Uterus (tissue), 4 donors: ENCODE measurements at places on chromosomes 4 and X. TPM values are rescaled to one million over a fixed set of nuclear protein-coding genes. Genes with fewer than 3 reads are reported as not detected.

- H3K4me3 ChIP-seq: no peak overlapping the region
- H3K27ac ChIP-seq: no peak overlapping the region
- H3K36me3 ChIP-seq: no peaks in the 10 kb centered on the region
- no peaks in the 10 kb centered on the region for H3K4me1 ChIP-seq
Measured at GRCh38 chr4:45946699-45947098, 177.2 kb downstream of the GABRG1 start.

GRCh38 chr4:101114936-101115372 lies 232.4 kb downstream of the PPP3CA start:
- no peak overlapping the region for H3K27ac ChIP-seq
- H3K36me3 ChIP-seq: no peaks in the 10 kb centered on the region
- no peak overlapping the region for H3K4me3 ChIP-seq
- no peaks in the 10 kb centered on the region for H3K27me3 ChIP-seq
- DNase-seq: no peak

- H3K36me3 ChIP-seq: no peaks in the 10 kb centered on the region
- H3K27me3 ChIP-seq: no peaks in the 10 kb centered on the region
- DNase-seq: no peak
- H3K27ac ChIP-seq: no peak overlapping the region
Measured at GRCh38 chr4:52780617-52781354, 29.6 kb upstream of the ERVMER34-1 start.

Gene ABCG2
- total RNA-seq: 35.9 TPM

DNA sequence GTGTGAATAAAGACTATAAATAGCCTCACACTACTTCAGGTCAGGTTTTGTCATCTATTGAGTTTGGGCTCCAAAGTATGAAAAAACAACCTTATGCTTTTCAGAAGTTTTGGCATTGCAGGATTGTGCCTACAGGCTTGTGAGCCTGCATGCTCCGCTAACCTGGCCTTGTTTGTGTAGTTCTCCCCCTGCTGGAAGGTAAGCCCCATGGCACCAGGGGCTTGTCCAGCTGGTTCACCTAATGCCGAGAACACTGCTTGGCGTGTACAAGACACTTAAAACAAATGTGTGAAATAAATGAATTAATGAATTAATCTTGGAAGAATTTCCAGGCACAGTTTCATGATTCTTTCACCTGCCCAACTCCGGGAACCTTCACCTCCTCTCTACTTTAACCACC lies 1.8 kb upstream of the HSD17B10 start:
- no peaks in the 10 kb centered on the region for H3K27me3 ChIP-seq
- H3K36me3 ChIP-seq: no peaks in the 10 kb centered on the region
- no peak overlapping the region for H3K4me3 ChIP-seq
- H3K27ac ChIP-seq: no peak overlapping the region

GRCh38 chr4:108029016-108029720 lies 39.5 kb downstream of the HADH start:
- H3K27me3 ChIP-seq: no peaks in the 10 kb centered on the region
- H3K36me3 ChIP-seq: no peaks in the 10 kb centered on the region
- no peak overlapping the region for H3K4me3 ChIP-seq
- DNase-seq: no peak
- H3K4me1 ChIP-seq: no peaks in the 10 kb centered on the region

Gene ATP11C
- total RNA-seq: 35.6 TPM

DNA sequence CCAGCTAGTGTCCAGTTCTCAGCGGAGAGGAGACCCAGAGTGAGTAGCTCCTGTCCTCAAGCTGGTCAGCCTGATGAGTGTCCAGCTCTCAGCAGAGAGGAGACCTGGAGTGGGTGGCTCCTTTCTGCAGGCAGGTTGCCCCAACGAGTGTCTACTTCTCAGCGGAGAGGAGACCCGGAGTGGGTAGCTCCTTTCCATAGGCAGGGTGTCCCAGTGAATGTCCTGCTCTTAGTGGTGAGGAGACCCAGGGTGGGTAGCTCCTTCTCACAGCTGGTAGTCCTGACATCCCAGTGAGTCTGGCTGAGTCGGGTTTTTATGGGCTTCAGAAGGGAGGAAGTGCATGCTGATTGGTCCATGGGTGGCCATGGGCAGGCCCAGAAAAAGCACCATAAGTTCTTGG lies 55.7 kb upstream of the NUDT6 start:
- H3K27ac ChIP-seq: no peak overlapping the region
- H3K4me1 ChIP-seq: no peaks in the 10 kb centered on the region
- DNase-seq: no peak
- H3K36me3 ChIP-seq: no peaks in the 10 kb centered on the region
- H3K27me3 ChIP-seq: no peaks in the 10 kb centered on the region
- H3K4me3 ChIP-seq: no peak overlapping the region

DNA sequence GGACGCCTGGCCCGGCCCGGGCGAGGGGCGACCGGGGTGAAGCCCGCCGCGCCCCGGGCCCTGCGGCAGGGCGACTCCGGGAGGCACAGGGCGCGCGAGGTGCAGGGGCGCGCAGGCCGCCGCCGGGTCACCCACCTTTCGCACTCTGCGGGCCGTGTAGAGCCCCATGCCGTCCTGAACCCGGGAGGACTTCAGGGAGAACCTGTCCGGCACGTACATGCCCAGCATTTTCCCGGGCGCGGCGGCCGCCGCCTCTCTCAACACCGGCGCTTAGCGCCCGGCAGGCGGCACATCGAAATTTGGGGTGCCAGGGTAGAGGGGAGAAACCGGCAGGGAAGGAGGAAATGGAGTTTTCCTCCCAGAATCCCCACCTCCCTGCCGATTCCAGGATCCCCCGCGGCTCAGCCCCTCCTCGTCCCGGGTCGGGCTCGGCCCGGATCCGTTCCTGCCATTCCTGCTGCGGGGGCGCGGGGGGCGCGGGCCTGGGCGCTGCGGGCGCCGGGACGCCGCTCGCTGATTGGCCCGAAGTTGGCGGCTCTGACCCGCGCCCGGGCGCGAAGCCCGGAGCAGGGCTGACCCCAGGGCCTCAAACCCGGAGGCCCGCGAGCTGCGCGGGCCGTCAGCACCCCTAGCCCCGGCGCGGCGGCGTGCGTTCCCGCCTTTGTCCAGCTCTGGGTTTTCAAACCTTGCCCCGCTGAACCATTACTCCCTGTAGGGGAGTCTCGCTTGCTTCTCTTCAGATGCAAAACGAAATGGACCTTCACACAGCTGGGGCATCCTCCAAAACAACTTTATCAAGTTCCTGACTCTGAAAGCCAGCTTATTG lies at the start of gene PRDM5:
PRDM5 (minus strand) TSS at position 346 of the 826 bp plus-strand sequence; CDS start at position 228, 118 bp downstream.
- H3K27me3 ChIP-seq: no peaks in the 10 kb centered on the region
- H3K27ac ChIP-seq: peak within 1 kb of the TSS; percentile 90
- peak; percentile 71 for DNase-seq
- H3K4me3 ChIP-seq: peak within 1 kb of the TSS; percentile 63

GRCh38 chr4:169151671-169152070 lies 119.1 kb downstream of the SH3RF1 start:
- H3K27ac ChIP-seq: no peak overlapping the region
- no peak overlapping the region for H3K4me3 ChIP-seq
- no peaks in the 10 kb centered on the region for H3K4me1 ChIP-seq
- DNase-seq: no peak

DNA sequence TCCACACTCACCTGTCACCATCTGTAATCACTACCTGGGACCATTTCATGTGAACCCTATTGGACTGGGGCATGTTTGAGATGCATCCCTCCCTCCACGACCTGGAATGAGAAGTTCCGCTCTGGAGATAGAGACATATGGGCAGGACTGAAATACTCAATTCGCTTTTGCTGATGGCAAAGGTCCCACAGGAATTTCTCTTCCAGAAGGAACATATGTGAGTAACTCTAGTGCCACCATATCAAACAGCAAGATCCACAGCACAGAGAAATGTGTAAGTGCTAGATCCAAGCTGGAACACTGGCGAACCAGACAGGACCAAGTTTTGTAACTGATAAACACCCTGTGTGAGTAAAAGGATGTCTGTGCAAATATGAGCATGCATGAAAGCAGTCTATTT lies 43.9 kb downstream of the SEL1L3 start:
- H3K4me3 ChIP-seq: no peak overlapping the region
- H3K36me3 ChIP-seq: no peaks in the 10 kb centered on the region
- no peaks in the 10 kb centered on the region for H3K4me1 ChIP-seq
- no peak overlapping the region for H3K27ac ChIP-seq
- DNase-seq: no peak
- no peaks in the 10 kb centered on the region for H3K27me3 ChIP-seq

GRCh38 chr4:23856630-23857029 lies 33.2 kb downstream of the PPARGC1A start:
- H3K4me3 ChIP-seq: no peak overlapping the region
- H3K27me3 ChIP-seq: no peaks in the 10 kb centered on the region
- H3K4me1 ChIP-seq: no peaks in the 10 kb centered on the region
- no peak for DNase-seq
- H3K36me3 ChIP-seq: no peaks in the 10 kb centered on the region
- H3K27ac ChIP-seq: no peak overlapping the region

DNA sequence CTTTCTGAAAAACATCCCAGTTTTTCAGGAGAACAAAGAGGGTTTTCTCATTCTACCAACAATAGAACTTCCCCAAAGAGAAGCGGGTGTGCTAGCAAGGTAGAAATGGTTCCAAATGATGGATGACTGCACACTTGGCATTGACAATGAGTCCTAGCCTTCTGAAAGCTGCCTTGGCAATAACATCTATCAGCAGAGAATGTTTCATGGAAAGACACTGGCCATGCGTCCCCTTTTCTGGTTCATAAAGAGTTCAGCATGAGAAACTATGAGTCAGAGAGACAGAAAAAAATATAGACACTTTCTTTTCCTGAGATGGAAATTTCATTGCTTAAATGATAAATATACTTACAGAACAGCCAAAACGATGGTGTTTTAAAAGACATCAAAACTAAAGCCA lies 236.9 kb upstream of the PRKX start:
- no peaks in the 10 kb centered on the region for H3K4me1 ChIP-seq
- no peak overlapping the region for H3K4me3 ChIP-seq
- DNase-seq: no peak
- H3K27ac ChIP-seq: no peak overlapping the region

- no peaks in the 10 kb centered on the region for H3K4me1 ChIP-seq
- H3K36me3 ChIP-seq: no peaks in the 10 kb centered on the region
- DNase-seq: peak; percentile 80
Measured at GRCh38 chrX:46408553-46409407, 136.4 kb downstream of the ZNF674 start.

Gene PDCL2
- not detected for total RNA-seq

GRCh38 chr4:153781717-153782416 lies 7.0 kb downstream of the SFRP2 start:
- H3K4me1 ChIP-seq: no peaks in the 10 kb centered on the region
- no peaks in the 10 kb centered on the region for H3K27me3 ChIP-seq
- no peak for DNase-seq
- H3K4me3 ChIP-seq: no peak overlapping the region
- H3K27ac ChIP-seq: no peak overlapping the region

DNA sequence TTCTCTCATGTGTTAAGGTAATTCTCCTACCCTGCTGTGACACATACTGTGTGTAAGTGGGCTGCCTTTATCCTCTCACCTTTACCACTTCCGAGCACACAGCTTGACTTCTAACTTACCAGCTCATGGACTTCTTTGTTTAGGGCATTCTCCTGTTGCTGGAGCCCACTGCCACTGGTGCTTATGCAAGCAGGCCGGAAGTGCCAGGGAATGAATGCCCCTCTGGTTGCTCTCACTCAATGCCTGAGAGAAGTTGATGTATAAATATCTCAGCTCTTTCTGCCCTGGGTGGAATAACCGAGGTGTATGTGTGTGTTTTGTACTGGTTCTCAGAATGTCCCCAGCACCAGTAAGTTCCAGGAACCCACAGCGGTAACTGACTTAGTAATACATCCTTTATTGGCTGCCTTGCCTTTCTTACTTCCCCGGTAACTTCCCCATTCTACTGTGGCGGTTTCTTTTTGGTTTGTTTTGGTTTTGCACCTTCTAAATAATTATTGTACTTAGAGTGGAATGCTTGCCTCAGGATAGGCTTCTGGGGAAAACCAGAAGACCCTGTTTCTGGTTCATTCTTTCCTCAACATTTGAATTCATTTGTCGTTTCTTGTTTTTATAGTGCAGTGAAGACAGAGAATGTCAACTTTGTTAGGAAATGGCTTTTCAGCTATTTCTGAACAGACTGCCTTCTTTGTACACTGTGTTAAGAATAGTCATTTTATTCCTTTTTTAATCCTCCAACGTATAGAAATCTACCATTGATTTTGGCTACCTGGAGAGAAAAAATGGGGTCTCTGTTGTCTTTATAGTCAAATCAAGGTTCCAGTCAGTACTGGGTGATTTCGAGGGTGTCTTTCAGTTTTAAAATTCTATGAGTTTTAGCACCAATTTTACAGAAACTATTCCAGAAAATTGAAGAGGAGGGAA lies 45.4 kb downstream of the CXorf58 start:
- H3K4me3 ChIP-seq: no peak overlapping the region
- no peak for DNase-seq
- no peaks in the 10 kb centered on the region for H3K36me3 ChIP-seq
- H3K27ac ChIP-seq: no peak overlapping the region

DNA sequence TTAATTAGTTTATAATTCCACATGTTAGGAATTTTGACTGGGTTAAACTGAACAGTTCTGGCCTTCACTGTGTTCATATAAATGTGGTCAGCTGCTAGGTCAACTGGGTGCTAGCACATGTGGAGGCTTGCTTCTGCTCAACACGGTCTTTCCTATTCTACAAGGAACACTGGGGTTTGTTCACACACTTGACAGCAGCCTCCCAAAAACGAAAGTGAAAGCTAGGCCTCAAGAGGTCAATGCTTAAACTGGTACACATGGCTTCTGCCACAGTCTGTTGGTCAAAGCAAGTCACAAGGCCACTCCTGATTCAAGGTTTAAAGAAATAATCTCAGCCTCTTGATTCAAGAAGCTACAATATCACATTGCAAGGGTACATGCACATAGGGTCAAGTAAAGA lies 126.5 kb downstream of the QDPR start:
- no peak overlapping the region for H3K4me3 ChIP-seq
- H3K27ac ChIP-seq: no peak overlapping the region
- no peaks in the 10 kb centered on the region for H3K4me1 ChIP-seq

Gene GLRA2
- not detected for total RNA-seq

DNA sequence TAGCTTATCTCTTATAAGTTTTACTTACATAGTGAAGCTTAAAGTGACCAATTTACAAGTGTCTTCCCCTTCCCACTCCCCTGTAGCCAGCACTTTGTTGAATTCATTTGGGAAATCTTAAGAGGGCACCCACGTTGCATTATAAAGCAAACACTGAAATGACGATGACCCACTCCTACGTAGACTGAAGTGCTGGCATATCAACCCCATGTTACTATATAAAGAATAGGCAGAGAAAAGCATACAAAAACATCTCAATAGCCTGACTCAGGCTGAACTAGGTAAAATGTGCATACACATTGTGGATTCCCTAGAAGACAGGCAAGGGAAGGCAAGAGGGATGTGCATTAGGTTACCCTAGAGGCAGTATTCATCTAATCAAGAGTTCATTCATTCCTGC lies 313.4 kb downstream of the TENM3 start:
- no peak overlapping the region for H3K4me3 ChIP-seq
- H3K36me3 ChIP-seq: no peaks in the 10 kb centered on the region
- no peaks in the 10 kb centered on the region for H3K27me3 ChIP-seq

GRCh38 chrX:147738265-147738664 lies 173.5 kb upstream of the FMR1 start:
- H3K27ac ChIP-seq: no peak overlapping the region
- no peak overlapping the region for H3K4me3 ChIP-seq
- DNase-seq: no peak

Gene CETN2
- total RNA-seq: 44.1 TPM
